ENCODE measurements at places on chromosomes 6 and 20.

GRCh38 chr6:130029163-130029562 is 10.8 kb downstream of the L3MBTL3 start:
- DNase-seq = no peak

- DNase-seq = no peak
Observed at GRCh38 chr20:44429017-44429339, 46.7 kb upstream of the TTPAL start.

- no peak for DNase-seq
Observed at GRCh38 chr20:47347661-47348435, 8.7 kb downstream of the ZMYND8 start.

GRCh38 chr20:49426873-49427272 is 55.6 kb downstream of the KCNB1 start:
- DNase-seq = no peak

DNA sequence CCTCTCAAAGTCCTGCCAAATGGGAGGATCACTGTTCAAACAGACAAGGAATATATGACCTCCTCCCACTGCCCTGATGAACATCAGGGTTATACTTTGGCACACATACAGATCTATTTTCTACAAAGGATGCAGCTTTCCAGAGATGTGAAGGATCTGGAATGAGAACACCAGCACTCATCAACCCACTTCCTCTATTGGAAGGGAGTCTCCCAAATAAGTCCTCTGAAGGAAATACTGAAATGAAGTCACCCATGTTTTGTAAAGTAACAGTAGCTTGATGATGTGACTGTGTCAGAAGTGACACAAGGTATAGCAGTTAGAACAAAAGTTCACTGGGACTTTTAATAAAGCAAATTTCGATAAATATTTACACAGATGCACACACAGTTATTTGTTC is 104.9 kb downstream of the OGFRL1 start:
- DNase-seq = no peak

DNA sequence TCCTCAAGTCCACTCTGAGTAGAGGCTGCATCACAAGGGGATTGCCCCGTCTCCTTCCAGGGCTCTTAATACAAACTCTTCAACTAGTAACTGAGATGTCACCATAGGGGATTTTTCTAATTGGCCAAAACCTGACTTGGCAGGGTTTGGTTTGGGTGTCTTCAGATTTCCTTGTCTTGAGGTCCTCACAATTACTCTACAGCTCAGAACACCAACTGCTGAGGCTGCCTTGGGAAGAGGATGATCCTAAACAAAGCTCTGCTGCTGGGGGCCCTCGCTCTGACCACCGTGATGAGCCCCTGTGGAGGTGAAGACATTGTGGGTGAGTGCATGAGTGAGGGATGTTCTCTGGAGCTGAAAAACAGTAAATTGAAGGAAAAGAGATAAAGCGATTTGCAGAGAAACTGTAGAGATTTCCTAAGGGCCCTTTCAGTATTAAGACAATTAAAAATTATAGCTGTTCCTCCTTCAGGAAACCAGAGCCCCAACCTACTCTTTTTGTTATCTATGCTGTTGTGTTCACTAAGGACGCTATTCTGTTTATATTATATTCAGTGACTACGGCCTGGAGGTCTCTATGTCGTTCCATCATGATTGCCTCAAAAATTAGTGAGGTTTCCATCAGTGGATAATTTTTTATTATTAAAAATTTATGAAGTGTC is at the start of gene HLA-DQA1:
Gene HLA-DQA1, plus strand, starts transcription at position 188 of the 662 bp plus-strand sequence. Its CDS starts 53 bp downstream, at position 241.
- DNase-seq = no peak

DNA sequence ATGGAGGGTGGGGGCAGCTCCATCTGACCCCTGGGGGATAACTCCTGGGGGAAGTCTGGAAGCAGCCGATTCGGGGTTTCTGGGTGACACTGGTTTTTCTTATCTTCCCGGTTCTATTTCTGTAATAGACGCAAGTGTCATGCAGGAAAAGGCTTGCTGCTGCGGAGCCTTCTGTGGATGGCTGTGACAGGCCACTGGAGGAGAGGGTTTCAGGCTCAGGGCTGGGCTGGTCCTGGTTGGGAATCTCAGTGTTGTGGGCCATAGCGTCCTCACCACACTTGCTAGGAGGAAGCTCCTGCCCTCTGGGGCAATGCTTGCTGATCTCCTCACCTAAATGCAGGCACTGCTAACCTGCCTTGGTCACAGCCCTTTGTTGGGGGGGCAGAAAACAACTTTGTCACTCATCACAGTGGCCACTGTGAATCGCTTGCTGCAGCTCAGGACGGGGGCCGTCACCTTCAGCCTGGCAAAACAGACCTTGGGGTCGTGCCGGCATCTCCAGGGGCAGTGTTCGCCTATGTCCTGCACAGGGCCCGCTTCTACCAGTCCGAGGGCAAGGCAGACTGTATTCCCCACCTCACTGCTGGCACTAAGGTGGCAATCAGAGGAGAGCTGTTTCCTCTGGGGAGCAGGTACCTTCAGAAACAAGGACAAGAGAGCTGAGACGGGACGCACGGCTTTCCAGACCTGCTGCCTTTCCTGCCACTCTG is 4.4 kb upstream of the TUBB1 start:
- DNase-seq = no peak

DNA sequence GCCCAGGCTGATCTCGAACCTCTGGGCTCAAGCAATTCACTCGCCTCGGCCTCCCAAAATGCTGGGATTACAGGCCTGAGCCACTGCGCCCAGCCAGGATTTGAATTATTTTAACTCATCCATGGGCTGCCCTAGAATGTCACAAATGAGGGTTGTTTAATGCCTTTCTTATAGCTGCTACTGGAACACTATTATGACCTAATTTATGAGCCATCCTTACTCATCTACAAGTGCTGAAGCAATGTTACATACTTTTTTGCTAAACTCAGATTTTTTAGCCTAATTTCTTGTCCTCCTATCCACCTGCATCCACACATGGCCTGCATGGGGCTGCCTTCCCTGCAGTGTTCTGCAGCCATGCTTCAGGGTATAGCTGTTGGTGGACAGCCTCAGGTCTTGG is 59.9 kb downstream of the RTN4IP1 start:
- DNase-seq = no peak

DNA sequence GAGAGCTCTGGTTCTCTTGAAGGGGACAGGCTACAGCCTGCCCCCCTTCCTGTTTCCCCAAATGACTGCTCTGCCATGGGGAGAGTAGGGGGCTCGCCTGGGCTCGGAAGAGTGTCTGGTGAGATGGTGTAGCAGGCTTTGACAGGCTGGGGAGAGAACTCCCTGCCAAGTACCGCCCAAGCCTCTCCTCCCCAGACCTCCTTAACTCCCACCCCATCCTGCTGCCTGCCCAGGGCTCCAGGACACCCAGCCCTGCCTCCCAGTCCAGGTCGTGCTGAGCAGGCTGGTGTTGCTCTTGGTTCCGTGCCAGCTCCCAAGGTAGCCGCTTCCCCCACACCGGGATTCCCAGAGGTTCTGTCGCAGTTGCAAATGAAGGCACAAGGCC is 9.8 kb downstream of the VEGFA start:
- no peak for DNase-seq

GRCh38 chr6:147826698-147827097 is 318.2 kb downstream of the SAMD5 start:
- DNase-seq = no peak

DNA sequence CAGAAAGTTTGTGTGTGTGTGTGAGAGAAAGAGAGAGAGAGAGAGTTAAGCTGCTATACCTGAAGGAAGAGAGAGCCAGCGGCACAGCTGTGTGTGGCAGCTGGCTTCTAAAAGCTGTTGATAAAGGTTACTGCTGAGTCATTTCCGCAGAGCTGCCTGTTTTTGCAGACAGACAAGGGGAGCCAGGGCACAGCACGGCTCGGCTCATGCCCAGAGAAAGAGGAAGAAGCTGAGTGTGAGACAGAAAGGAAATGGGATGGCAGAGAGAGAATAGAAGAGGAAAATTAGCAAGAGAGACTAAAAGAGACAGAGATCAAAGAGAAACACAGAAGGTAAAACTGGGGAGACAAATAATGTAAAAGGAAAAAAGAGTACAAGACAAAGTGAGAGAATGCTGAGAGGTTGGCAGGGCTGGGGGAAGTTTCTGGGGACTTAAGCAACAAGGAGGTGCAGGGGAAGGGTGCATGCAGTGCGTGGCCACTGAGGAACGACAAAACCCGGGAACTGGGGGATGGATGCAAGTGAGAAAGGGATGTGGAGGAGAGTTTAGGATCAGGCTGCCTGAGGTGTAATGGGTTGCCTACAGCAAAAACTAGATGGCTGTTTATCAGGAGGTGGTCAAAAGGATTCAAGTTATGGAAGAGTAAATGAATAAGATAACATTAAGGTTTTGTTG is 22.7 kb downstream of the HLA-A start:
- DNase-seq = peak; percentile 21

GRCh38 chr6:159858259-159858658 is 32.5 kb upstream of the MAS1 start:
- no peak for DNase-seq
